ENCODE measurements at places on chromosomes 11 and 22.

- no peak for DNase-seq
These were observed 22.9 kb downstream of the RPUSD4 start for GRCh38 chr11:126188332-126189108.

- no peak for DNase-seq
These were observed 1630.8 kb upstream of the TENM4 start for GRCh38 chr11:81071606-81072005.

- no peak for DNase-seq
These were observed 526.7 kb downstream of the BRD1 start for GRCh38 chr22:49300951-49301397.

DNA sequence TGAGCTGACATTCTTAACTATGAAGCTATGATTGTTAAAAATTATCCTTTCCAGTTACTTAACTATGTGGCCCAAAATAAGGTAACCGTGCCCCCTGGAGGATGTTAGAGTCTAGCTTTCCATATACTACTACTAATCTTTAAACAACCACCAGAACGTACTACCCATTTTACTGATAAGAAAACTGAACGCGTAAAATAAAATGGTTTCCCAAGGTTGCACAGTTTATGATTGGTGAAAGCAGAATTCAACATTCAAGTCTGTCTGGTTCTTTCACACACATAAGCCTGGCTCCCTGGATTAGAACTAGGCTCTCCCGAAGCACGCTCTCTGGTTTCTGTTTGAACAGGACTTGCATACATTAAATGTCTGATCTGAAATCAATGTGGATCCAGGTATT is 437.8 kb upstream of the CCDC90B start:
- DNase-seq, result peak; percentile 54

DNA sequence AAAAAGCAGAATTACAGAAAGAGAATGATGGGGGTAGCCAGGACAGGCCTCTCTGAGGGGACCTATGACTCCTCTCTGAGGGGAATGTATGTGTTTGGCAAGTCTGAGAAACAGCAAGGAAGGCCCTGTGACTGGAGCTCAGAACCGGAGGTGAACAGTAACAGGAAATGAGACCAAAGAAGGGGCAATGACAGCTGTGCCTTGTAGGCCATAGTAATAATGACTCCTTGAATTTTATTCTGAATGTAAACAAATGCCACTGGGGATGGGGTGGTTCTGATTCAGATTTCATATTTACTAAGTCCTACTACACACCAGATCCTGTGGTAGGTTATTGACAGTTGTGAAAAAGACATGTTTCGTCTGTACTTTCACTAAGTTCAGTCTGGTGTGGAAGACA is 52.8 kb upstream of the APOA1 start:
- DNase-seq, result no peak

GRCh38 chr11:17004486-17005148 is 9.6 kb downstream of the PLEKHA7 start:
- DNase-seq, result no peak

GRCh38 chr11:36328966-36329673 is 33.0 kb downstream of the PRR5L start:
- DNase-seq, result no peak

GRCh38 chr11:56558574-56558973 is 15.5 kb upstream of the OR5M11 start:
- no peak for DNase-seq

GRCh38 chr11:57972013-57972367 is 51.7 kb upstream of the OR9Q1 start:
- DNase-seq, result no peak

Data from NT2/D1 (cell line).